ENCODE measurements at places on chromosomes 3 and 15.

DNA sequence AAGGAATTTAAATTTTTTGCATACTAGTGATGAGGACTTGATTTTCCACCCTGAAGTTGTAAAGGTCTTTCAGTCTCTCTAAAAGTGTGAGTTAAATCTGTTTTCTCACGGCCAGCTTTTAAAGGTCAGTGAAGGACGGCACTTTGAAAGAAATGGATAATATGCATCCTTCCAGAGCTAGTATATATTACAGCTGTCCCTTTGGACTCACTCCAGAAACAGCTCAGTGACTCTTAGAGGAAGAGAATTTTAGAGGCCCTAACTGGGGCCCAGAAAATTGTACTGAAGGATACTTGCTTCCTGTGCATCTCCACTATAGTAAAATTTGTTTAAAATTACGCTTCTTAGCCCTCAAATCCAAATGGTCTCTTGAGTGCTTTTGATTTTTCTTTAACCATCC, 41.6 kb downstream of the PIK3CA start:
- peak; percentile 97 for DNase-seq
- no peaks in the 10 kb centered on the region for H3K36me3 ChIP-seq
- H3K4me3 ChIP-seq: no peak overlapping the region

GRCh38 chr15:89364741-89365450, 30.3 kb upstream of the POLG start:
- no peak overlapping the region for H3K27ac ChIP-seq
- no peaks in the 10 kb centered on the region for H3K36me3 ChIP-seq
- peaks cover 98% of the 10 kb centered on the region for H3K27me3 ChIP-seq
- peaks cover 10% of the 10 kb centered on the region for H3K4me1 ChIP-seq

GRCh38 chr3:128155616-128156360, 2.5 kb downstream of the EEFSEC start:
- peaks cover 20% of the 10 kb centered on the region for H3K36me3 ChIP-seq
- H3K27me3 ChIP-seq: no peaks in the 10 kb centered on the region
- H3K27ac ChIP-seq: no peak overlapping the region

DNA sequence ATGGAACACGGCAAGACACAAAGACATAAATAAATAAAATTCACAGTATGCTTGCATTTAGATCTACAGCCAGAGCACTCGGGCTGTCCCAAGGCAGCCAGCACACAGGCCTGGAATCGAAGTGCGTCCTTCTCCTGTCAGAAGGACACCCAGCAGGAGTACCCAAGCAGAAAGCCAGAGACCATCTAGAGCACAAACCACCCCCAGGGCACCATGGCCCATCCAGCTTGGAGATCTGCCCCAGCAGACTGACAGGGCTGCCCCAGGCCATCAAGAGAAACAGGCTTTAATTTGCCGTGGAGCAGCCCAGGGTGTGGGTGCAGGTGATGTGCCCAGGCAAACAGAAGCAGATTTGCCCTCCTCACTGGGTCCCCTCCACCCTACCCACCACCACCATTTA, 7.8 kb upstream of the SPATA12 start:
- no peaks in the 10 kb centered on the region for H3K27me3 ChIP-seq
- H3K27ac ChIP-seq: no peak overlapping the region
- peaks cover 32% of the 10 kb centered on the region for H3K4me1 ChIP-seq
- H3K36me3 ChIP-seq: peaks cover 4% of the 10 kb centered on the region
- DNase-seq: no peak

DNA sequence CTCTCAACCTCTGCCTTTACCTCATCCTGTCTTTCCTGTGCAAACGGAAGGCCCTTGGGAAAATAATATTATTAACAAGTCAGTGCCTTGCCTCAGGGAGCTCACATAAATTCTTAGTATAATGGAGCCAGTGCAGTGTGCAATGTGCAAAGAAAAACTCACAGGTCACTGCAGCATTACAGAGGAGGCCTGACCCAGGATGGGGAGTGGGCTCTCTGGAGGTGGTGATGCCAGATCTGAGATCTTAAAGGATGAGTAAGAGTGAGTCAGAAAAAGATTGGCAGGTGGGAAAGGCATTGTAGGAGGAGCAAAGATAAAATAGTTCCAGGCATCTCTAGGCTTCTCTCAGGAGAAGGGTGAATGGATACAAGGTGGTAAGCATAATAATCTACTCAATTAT, 185.6 kb upstream of the ADAMTS9 start:
- peaks cover 13% of the 10 kb centered on the region for H3K4me1 ChIP-seq
- H3K27me3 ChIP-seq: no peaks in the 10 kb centered on the region

Data from muscle of leg (tissue), 16 donors.